ENCODE measurements at places on chromosomes 5 and 9. TPM values are rescaled to one million over a fixed set of nuclear protein-coding genes. Genes with fewer than 3 reads are reported as not detected.

DNA sequence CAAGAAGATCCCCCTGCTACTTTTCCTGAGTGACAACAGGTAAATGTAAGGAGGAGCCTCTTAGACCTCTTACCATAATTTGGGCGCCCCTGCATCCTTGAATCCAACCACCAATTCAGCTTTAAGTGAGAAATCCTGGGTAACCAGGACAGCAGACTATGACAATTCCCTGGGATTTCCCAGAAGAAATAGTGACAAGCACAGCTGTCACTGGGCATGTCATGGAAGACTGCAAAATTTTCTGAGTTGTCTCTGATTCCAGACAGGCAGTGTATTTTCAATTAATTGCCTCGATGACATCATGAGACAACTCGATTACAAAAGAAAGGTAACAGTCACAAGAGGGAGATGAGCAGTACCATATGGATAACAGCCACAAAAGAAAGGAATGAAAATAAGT is 256.9 kb downstream of the BNC2 start:
- no peaks in the 10 kb centered on the region for H3K36me3 ChIP-seq
- no peak for DNase-seq
- H3K27me3 ChIP-seq: no peaks in the 10 kb centered on the region

DNA sequence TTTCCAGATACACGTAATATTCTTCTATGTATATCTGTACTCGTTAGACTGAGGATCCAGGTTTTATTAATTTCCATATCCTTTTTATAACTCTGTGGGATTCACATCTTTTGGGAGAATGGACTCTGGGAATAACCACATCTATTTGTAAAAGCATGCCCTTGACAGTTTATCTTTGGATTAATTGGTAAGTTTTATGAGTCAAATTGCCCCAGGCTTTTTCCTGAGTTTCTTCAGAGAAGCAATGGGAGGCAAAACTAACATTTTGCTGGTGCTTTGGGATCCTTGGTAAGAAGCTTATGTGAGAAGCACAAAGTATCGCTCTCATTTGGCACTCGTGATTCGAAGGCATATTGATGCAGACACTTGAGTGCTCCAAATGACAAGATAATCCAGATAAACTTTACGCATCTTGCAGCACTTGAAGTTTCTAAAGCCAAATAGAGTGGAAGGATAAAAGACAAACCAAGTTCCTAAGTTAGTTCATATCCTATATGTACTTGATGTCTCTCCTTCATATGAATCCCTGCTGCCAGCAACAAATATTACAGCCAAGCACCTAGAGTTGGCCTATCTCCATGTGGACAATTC is 324.7 kb downstream of the TLE4 start:
- no peaks in the 10 kb centered on the region for H3K4me1 ChIP-seq
- H3K36me3 ChIP-seq: no peaks in the 10 kb centered on the region

The STK10 gene
- polyA plus RNA-seq: 97.9 TPM

GRCh38 chr5:160044967-160045366 is 36.0 kb downstream of the TTC1 start:
- H3K27me3 ChIP-seq: no peaks in the 10 kb centered on the region
- H3K4me3 ChIP-seq: no peak overlapping the region
- no peaks in the 10 kb centered on the region for H3K36me3 ChIP-seq
- no peaks in the 10 kb centered on the region for H3K4me1 ChIP-seq
- no peak for DNase-seq
- H3K27ac ChIP-seq: no peak overlapping the region

All from B cell (primary cell).